Stimulated activated CD8-positive, alpha-beta memory T cell treated with anti-CD3 and anti-CD28 coated beads, Interleukin-2, amount 100 ng/mL, for 1 hour (primary cell): ENCODE measurements at places on chromosomes 2 and 18.

GRCh38 chr2:106531676-106532214 is 44.6 kb downstream of the CD8B2 start:
- no peak for DNase-seq

- DNase-seq = no peak
Measured at GRCh38 chr2:128941751-128942150, 623.1 kb upstream of the HS6ST1 start.

GRCh38 chr2:134405611-134406081 is 151.8 kb downstream of the MGAT5 start:
- DNase-seq = no peak

GRCh38 chr2:186913870-186914269 is 64.9 kb upstream of the ZSWIM2 start:
- DNase-seq = no peak

- no peak for DNase-seq
Measured at GRCh38 chr2:231992888-231993287, 31.4 kb downstream of the DIS3L2 start.

- no peak for DNase-seq
Measured at GRCh38 chr18:66647671-66648070, 43.8 kb upstream of the CDH19 start.

GRCh38 chr2:240423788-240424191 is 11.7 kb upstream of the GPC1 start:
- no peak for DNase-seq

GRCh38 chr2:60598271-60598670 is 44.8 kb upstream of the BCL11A start:
- DNase-seq = no peak

- no peak for DNase-seq
Measured at GRCh38 chr2:184620367-184620766, 22.0 kb downstream of the ZNF804A start.

DNA sequence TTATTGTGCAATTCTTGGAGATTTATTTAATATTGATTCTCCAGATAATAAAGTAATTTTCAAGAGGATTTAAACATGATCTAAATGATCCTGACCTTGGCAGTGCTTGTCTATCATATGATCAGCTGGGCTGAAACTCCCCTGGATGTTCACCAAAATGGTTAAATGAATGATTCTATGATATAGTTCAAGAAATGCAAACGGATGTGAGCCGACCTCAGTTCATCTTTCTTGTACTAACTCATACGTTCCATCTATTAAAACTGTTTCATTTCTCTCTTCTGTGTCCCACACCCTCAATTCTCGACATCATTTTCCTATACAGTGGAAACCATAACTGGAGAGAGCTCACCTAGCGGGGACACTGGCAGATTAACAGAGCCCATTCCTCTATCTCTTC is 281.7 kb upstream of the CCDC68 start:
- DNase-seq = no peak
